ENCODE measurements at places on chromosomes 12 and 14. TPM values are rescaled to one million over a fixed set of nuclear protein-coding genes. Genes with fewer than 3 reads are reported as not detected.

GATC gene
- 11.0 TPM for total RNA-seq

TRAFD1 gene
- 44.5 TPM for total RNA-seq

KRT6C gene
- total RNA-seq: not detected

MYBPC1 gene
- total RNA-seq: not detected

ACOT6 gene
- not detected for total RNA-seq

SLC5A8 gene
- not detected for total RNA-seq

DIO2 gene
- not detected for total RNA-seq

TOMM20L gene
- 1.9 TPM for total RNA-seq

DPY19L2 gene
- 1.5 TPM for total RNA-seq

IFNG-AS1 gene
- total RNA-seq: 1.7 TPM

SYCP3 gene
- 0.21 TPM for total RNA-seq

SLC35E3 gene
- 1.4 TPM for total RNA-seq

CEBPE gene
- total RNA-seq: 0.21 TPM

Measured in mononuclear cell (primary cell).